Diencephalon (tissue), 1 donor: ENCODE measurements at places on chromosomes 2 and 18. TPM values are rescaled to one million over a fixed set of nuclear protein-coding genes. Genes with fewer than 3 reads are reported as not detected.

MALL gene
- 2.5 TPM for total RNA-seq

DSG1 gene
- 0.23 TPM for total RNA-seq

FAM98A gene
- 36.2 TPM for total RNA-seq

LYPD6 gene
- total RNA-seq = 20.5 TPM

FIGLA gene
- total RNA-seq = not detected

OTX1 gene
- 2.8 TPM for total RNA-seq

HS1BP3 gene
- total RNA-seq = 14.3 TPM

ZC3H8 gene
- total RNA-seq = 21.2 TPM

AQP4 gene
- 549 TPM for total RNA-seq
